ENCODE measurements at places on chromosomes 1 and 21. TPM values are rescaled to one million over a fixed set of nuclear protein-coding genes. Genes with fewer than 3 reads are reported as not detected.

KCNK2 gene
- 1.4 TPM for polyA plus RNA-seq

NUF2 gene
- polyA plus RNA-seq: 2.0 TPM

INKA2 gene
- polyA plus RNA-seq: 0.22 TPM

DNA sequence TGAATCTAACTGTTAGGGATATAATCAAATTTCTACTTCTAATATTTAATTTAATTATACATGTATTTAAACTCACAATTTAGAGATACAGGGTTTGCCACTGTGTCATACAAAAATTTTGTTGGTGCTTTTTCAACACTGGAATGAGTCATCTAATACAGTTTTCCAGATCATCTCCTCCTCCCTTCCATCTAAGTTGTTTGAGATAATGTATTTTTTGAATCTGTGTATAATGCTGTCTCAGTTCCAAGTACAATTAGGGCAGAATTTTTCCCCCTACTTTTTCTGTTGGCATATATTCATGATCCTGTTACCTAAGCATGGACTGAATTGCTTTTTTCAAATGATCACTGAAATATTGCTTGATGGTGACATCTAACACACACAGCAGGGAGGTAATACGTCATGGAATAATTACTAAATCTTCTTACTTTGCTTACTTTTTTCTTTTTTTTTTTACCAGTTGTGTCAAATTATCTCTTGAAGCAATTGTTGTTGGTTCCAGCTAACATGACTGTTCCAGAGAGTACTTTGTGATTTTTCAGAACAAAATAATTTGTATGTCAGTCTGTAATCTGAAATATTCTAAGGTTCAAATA is 146.0 kb downstream of the MAGI3 start:
- no peak for DNase-seq

GRCh38 chr1:31364561-31365250 is 8.2 kb downstream of the FABP3 start:
- DNase-seq: no peak
